Astrocyte (in vitro differentiated cells and primary cell): ENCODE measurements at places on chromosomes 6 and 20. TPM values are rescaled to one million over a fixed set of nuclear protein-coding genes. Genes with fewer than 3 reads are reported as not detected.

Gene GPR6
- total RNA-seq: not detected in 2 replicates

Gene ABHD16A
- 34.3 and 38.3 TPM in 2 replicates for total RNA-seq

Gene MATN4
- 0.19 and 0.20 TPM in 2 replicates for total RNA-seq

Gene BAK1
- total RNA-seq: 49.4 and 54.8 TPM in 2 replicates

Gene OPN5
- total RNA-seq: not detected in 2 replicates

Gene COL10A1
- total RNA-seq: 0.17 TPM in 1 of 2 replicates, not detected in the other

DNA sequence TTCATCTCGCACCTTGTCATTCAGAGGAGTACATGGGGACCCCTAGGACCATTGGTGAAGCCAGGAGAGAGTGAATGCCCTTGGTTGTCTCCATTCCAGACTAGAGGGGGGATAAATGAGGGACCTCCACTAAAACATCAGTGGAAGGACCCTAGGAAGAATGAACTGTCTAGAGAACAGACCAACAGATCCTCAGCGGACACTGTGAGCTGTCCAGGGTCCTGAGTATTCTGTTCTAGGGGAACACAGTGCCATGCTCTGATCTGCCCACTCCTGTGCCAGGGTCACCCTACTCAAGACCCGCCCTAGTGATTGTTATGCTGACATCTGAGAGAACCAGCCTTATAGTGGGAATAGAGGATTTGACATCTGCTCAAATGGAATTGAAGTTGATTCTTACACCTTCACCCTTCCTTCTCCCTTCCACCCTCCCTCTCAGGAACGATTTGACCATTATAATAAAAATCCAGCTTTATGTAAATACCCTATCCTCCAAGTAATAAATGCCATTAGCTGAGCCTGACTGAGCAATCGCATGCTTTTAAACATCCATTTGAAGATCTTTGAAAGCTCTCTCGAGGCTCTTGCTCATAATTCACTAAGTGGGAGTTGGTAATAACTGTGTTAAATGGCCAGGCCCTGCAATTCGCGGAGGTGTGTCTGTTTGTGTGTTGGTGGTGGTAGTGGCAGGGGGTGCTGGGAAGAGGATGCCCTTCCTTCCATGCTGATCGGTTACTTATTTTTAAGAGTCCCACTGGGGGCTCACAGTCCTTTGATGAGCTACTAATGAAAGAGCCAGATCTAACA, 43.6 kb upstream of the SLC32A1 start:
- DNase-seq: peak; percentile 16
- H3K4me1 ChIP-seq: no peaks in the 10 kb centered on the region
- no peak overlapping the region for H3K27ac ChIP-seq
- no peaks in the 10 kb centered on the region for H3K27me3 ChIP-seq
- H3K36me3 ChIP-seq: no peaks in the 10 kb centered on the region
- no peak overlapping the region for H3K4me3 ChIP-seq

DNA sequence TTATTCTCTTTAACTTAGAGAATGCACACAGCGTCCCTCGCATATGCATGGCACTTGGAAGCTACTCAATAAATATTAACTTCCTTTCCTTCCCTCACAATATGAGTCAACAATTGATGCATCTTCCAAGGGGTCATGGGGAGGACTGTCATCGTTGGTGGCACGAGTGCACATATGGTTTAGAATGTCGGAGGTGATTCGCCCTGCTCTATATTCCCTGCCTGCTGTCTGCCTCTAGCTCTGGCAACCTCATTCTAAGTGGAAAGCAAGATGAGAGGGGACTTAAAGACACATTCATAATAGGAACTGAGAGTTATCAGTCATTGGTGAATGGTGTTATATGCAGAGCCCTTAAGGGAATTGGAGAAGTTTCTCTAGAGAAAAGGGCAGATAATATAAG, 44.6 kb downstream of the MAK start:
- no peak overlapping the region for H3K27ac ChIP-seq
- no peaks in the 10 kb centered on the region for H3K4me1 ChIP-seq
- no peak for DNase-seq
- no peaks in the 10 kb centered on the region for H3K36me3 ChIP-seq
- H3K27me3 ChIP-seq: no peaks in the 10 kb centered on the region

DNA sequence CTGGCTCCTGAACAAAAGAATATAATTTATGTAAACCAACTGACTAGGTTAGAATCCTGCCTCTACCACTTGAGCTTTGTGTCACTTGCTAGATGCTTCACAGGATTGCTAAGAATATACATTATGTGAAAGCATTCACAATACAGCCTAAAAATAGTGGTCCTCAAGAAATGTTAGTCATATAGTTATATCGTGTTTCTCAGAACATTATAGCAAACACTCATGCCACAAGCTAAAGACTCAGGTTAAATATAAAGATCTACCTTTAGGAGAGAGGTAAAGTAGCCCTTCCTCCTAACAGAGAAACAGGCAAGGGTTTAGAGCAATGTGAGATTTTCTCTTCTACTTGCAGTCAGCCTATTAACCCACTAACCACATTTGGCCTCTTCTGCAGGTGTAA, 17.8 kb upstream of the ALDH8A1 start:
- no peaks in the 10 kb centered on the region for H3K27me3 ChIP-seq
- H3K27ac ChIP-seq: no peak overlapping the region
- H3K4me1 ChIP-seq: no peaks in the 10 kb centered on the region
- peaks cover 16% of the 10 kb centered on the region for H3K36me3 ChIP-seq
- H3K4me3 ChIP-seq: no peak overlapping the region

DNA sequence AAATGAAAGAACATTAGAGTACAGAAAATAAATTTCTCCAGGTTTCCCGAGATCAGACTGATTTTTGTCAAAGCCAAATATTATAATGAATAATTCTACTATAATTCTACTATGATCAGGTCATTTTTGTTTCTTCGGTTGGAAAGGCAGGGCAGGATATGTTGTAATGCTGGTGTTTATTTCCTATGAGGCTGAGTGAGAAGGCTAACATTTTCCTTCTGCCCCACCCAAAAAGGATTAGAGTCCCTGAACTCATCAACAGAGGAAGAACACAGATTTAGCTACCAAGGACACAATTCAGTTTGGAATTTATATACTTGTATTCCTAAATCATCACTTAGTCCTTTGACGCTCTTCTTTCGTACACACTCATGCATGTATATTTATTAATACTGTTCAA, 318.9 kb downstream of the SYNE1 start:
- H3K4me1 ChIP-seq: peaks cover 19% of the 10 kb centered on the region
- no peak overlapping the region for H3K4me3 ChIP-seq

GRCh38 chr20:47810116-47810677, 24.9 kb upstream of the SULF2 start:
- H3K4me1 ChIP-seq: no peaks in the 10 kb centered on the region
- no peak overlapping the region for H3K27ac ChIP-seq
- H3K36me3 ChIP-seq: no peaks in the 10 kb centered on the region
- DNase-seq: no peak

DNA sequence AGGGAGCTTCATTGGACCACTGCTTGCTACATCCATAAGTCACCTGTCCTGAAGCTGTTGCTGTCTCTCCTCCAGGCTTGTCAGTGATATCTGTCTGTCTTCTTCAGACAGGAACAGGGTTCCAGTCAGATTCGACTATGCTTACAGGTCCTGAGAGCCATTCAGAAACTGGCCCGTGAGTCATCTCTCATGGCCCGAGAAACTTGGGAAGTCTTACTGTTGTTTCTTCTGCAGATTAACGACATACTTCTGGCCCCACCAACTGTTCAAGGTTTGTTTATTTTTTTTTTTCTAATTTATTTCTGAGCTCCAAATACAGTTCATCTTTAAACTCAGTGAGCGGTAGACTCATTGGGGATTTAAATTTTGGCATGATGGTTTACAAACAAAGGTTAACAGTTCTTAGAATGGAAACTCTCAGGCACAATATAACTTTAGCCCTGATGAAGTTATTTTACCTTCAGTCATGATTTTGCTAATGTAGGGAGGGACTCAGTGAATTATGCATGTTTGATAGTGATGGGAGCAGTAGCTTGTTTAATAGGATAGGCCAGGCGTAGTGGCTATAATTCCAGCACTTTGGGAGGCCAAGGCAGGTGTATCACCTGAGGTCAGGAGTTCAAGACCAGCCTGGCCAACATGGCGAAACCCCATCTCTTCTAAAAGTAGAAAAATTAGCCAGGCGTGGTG, 24.7 kb downstream of the RALGAPB start:
- H3K4me3 ChIP-seq: no peak overlapping the region
- H3K4me1 ChIP-seq: no peaks in the 10 kb centered on the region
- no peaks in the 10 kb centered on the region for H3K27me3 ChIP-seq

DNA sequence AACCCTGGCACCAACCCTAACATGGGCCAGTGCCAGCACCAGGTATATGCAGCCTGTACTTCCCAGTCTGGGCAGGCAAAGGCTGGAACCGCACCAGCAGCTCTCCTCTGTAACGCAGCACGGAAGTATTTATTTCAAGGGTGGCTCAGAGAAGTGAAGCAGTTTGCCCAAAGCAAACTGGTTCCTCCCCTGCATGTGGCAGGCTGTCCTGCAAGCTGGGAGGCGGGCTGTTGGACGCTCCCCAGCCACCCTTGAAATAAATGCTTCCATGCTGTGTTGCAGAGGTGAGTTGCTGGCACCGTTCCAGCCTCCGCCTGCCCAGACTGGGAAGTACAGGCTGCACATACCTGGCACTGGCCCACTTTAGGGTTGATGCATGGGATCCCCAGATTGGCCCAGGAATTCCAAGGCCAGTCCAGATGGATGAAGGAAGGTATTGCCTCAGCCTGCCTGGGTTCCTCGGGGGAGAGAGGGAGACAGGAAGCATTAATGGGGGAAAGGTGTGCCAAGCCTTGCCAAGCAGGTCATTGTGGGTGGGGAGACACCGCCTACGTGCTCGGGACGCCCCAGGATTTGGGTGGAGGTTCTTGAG, 49.8 kb downstream of the PPARD start:
- no peaks in the 10 kb centered on the region for H3K36me3 ChIP-seq
- H3K27ac ChIP-seq: peak overlapping the region; percentile 90
- H3K4me1 ChIP-seq: peaks cover 55% of the 10 kb centered on the region
- H3K27me3 ChIP-seq: no peaks in the 10 kb centered on the region
- no peak overlapping the region for H3K4me3 ChIP-seq

DNA sequence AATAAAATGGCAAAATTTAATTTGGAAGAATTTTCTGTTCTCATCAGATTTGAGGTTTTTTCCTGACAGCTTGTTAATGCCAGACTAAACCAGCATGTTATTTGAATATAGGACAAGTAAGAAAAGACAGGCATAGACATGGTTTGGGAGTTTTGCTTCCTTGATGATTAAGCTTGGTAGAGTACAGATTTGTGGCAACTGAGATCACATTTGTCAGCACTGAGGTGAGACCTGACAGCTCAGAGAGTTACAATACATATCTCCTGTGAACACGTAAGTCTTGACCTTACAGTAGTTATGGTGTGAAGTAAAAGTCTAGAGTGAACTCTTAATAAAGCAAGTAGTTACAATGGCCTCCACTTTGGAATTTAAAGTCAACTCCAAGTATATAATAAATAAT, 34.5 kb downstream of the CENPW start:
- no peak overlapping the region for H3K27ac ChIP-seq
- no peaks in the 10 kb centered on the region for H3K4me1 ChIP-seq
- no peaks in the 10 kb centered on the region for H3K36me3 ChIP-seq
- no peaks in the 10 kb centered on the region for H3K27me3 ChIP-seq
- DNase-seq: no peak

- peaks cover 22% of the 10 kb centered on the region for H3K36me3 ChIP-seq
- DNase-seq: no peak
- H3K4me3 ChIP-seq: no peak overlapping the region
- no peak overlapping the region for H3K27ac ChIP-seq
Observed at GRCh38 chr6:73491377-73491776, 29.5 kb downstream of the EEF1A1 start.

DNA sequence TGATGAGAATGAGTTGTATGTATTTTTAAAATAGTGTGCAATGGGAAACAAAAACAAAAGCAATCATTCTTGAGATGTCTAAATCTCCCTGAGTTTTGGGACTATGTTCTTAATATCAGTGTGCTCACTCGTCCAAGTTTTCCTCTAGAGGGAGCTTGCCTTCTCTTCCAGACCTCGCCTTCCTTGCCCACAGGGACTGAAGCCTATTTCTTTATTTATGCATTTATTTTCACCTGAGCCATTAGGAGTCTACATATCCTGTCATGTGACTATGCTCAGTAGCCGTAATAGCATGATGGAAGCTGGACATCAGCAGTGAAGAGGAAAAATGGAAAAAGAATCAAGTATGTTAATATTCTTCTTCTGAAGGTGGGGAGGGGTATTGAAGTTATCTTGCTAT, 131.2 kb downstream of the SH3BGRL2 start:
- H3K36me3 ChIP-seq: no peaks in the 10 kb centered on the region
- no peaks in the 10 kb centered on the region for H3K27me3 ChIP-seq
- no peak for DNase-seq
- H3K4me3 ChIP-seq: no peak overlapping the region
- H3K27ac ChIP-seq: no peak overlapping the region

GRCh38 chr6:13841936-13842335, 27.6 kb upstream of the MCUR1 start:
- H3K27me3 ChIP-seq: no peaks in the 10 kb centered on the region
- no peak for DNase-seq
- H3K36me3 ChIP-seq: no peaks in the 10 kb centered on the region
- H3K27ac ChIP-seq: no peak overlapping the region

GRCh38 chr6:37779111-37779800, 40.3 kb upstream of the ZFAND3 start:
- no peak overlapping the region for H3K27ac ChIP-seq
- no peaks in the 10 kb centered on the region for H3K36me3 ChIP-seq
- DNase-seq: peak; percentile 12
- no peak overlapping the region for H3K4me3 ChIP-seq

GRCh38 chr6:81857812-81858211, 105.3 kb upstream of the TENT5A start:
- H3K27me3 ChIP-seq: no peaks in the 10 kb centered on the region
- no peaks in the 10 kb centered on the region for H3K4me1 ChIP-seq
- no peak overlapping the region for H3K4me3 ChIP-seq
- no peak overlapping the region for H3K27ac ChIP-seq
- peak; percentile 18 for DNase-seq

DNA sequence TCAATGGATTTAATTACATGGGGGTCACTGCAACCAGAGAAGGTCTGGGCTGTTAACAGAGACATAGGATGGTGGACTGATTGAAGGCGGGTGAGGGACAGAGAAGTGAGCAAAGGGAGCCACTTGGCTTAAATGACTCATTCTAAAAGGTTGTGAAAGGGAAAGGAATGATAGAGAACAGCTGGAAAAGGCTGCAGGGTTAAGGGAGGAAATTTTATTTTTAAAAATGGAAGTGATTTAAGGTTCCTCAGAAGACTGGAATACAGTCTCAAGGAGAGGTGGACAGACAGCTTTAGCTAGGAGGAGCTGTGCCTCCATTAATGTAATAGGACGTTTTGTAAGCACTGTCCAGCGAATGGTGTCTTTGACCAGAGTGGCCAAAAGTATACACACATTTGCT, 46.7 kb downstream of the RGS17 start:
- DNase-seq: peak; percentile 31
- no peaks in the 10 kb centered on the region for H3K27me3 ChIP-seq
- no peak overlapping the region for H3K4me3 ChIP-seq
- H3K27ac ChIP-seq: no peak overlapping the region

GRCh38 chr20:47188540-47188939, 168.0 kb downstream of the ZMYND8 start:
- H3K27me3 ChIP-seq: peaks cover 15% of the 10 kb centered on the region
- no peak for DNase-seq
- H3K4me1 ChIP-seq: no peaks in the 10 kb centered on the region
- H3K27ac ChIP-seq: no peak overlapping the region
- no peaks in the 10 kb centered on the region for H3K36me3 ChIP-seq
